ENCODE measurements at places on chromosomes 1 and 21.
A peak's percentile ranks its signal among the peaks of the same experiment; 100 is the strongest.

DNA sequence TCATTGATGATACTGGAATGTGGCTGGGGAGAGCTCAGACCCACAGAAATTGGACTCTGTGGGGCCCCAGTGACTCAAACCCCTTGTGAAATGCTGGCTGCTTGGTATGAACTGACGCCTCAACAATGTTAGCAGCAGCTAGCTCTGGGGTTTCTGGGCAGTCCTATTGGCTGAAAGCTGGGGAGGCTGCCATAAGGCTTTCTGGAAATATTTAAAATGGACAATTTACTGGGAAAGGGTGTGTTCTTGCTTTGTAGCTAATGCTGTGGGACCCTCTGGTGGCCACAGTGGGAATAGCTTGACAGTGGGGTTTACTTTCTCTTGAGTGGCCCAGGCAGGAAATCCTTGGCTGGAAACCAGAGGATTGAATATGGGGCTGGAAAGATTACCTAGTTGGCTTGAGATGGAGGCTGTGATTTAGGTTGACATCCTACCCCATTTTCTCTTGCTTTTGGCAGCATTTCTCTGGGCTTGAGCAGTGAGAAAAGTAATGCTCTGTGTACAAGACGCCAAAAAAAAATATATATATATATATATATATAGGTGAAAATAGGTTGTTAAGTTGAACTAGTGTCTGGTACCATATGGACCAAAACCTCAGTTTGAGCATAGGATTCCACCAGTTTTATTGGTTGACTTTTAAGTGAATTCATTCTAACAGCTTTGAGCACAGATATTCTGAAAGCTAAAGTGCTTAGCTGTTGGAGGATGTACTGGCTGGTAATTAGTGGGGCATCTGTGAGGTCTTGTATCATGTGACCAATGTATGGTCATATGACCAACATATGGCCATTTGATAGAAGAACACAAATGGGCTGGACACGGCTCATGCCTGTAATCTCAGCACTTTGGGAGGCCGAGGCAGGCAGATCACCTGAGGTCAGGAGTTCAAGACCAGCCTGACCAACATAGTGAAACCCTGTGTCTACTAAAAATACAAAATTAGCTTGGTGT, 8.2 kb upstream of the S100A10 start:
- peak; percentile 84 for DNase-seq

DNA sequence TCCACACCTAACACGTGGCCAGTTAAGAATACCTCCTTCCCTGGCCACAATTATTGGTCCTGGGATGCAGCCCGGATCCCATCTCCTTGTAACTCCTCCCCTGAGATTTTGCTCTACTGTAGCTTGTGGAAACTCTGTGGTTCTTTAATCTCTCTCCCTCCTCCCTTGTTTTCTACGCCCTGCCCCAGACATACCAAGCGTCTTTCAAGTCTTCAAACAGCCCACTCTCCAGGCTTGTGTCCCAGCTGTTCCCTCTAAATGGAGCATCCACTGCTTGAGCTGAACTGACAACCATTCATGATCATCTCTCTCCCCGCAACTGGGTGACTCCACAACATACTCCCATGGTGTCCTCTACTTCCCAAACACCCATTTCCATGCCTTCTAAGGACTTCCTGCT, 111.6 kb downstream of the SIPA1L2 start:
- no peak for DNase-seq

DNA sequence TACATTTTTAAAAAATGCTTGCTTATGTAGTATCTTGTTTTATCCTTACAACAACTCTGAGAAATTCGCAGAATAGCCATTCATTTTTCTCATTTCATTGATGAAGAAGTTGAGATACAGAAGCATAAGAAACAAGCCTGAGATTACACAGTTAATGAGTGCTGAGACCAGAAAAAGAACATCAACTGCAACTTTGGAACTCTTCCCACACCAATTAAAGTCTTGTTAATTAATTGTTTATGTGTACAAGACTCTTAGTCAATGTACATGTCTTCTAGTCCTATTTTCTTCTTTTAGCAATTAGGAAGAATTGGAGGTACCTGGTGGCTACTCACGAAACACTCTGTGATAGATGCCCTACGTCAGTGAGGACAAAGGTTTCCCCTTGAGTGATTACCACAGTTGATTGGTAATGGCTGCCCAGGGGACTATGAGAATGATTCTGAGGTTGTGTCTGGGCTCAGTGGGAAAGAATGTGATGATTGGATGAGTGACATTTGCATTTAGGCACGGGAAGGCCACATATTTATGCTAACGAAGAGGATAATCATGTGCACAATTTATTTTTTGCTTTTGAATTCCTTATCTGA, 187.4 kb upstream of the KCNK2 start:
- peak; percentile 56 for DNase-seq

DNA sequence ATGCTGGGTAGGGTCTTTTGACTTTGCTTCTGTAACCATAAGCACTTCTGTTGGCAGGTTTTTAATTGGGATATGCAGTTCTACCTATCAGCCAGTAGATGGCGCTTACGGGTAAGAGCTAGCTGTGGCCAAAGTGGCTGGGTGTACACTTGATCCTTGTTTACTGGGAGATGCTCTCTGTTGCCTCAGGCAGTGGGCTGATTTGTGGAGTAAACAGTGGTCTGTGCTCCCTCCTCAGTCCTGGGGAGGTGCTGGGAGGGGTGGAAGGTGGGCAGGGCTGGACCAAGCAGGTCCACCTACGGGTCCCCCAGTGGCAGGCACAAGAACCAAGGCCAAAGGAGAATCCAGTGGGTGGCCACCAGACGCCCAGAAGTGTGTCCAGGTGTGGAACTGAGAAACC, 43.4 kb downstream of the RALGPS2 start:
- peak; percentile 18 for DNase-seq

DNA sequence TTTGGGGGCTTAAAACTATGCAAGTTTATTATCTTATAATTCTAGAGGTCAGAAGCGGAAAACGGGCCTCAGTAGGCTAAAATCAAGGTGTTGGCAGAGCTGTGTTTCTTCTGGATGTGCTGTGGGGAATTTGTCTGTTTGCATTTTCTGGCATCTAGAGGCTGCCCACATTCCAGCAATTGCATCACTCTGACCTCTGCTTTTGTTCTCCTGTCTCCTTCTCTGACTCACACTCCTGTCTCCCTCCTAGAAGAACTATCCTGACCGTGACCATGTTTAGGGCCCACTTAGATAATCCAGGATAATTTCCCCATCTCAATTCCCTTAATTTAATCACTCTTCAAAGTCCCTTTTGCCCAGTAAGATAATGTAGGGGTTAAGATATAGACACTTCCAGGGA, 127.4 kb upstream of the DEPDC1 start:
- DNase-seq, result peak; percentile 65

- no peak for DNase-seq
These were observed 1143.0 kb upstream of the ADGRL2 start for GRCh38 chr1:80657707-80658106.

Data from M059J (cell line).